Uterus (tissue), 4 donors: ENCODE measurements at places on chromosomes 7 and 10.
A peak's percentile ranks its signal among the peaks of the same experiment; 100 is the strongest.

- DNase-seq, result no peak
Observed at GRCh38 chr10:62323751-62324150, 50.4 kb upstream of the ZNF365 start.

- peak; percentile 31 for DNase-seq
Observed at GRCh38 chr7:8389593-8390261, 43.7 kb upstream of the NXPH1 start.

GRCh38 chr10:29244978-29245377 lies 43.9 kb upstream of the LYZL1 start:
- DNase-seq, result no peak

- no peak for DNase-seq
Observed at GRCh38 chr7:28711114-28711513, 247.0 kb downstream of the TRIL start.

DNA sequence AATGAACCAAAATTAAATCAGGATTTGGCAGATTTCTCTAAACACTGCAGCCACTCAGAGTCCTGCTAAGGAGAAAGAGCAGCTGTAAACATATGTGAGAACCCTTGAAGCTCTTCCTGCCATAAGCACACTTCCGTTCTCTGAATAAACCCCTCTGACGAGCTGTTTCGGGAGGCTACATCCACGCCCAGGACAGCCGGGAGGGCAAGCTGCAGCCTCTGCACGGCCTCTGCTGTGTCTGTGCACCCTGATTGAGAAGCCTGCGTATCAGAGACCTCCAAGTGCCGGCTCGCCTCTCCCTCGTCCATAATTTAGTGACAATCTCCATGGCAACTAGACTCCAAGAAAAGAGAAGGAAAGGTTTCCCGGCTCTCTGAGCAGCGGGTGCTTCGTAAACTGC lies 114.4 kb downstream of the PTPRN2 start:
- no peak for DNase-seq

DNA sequence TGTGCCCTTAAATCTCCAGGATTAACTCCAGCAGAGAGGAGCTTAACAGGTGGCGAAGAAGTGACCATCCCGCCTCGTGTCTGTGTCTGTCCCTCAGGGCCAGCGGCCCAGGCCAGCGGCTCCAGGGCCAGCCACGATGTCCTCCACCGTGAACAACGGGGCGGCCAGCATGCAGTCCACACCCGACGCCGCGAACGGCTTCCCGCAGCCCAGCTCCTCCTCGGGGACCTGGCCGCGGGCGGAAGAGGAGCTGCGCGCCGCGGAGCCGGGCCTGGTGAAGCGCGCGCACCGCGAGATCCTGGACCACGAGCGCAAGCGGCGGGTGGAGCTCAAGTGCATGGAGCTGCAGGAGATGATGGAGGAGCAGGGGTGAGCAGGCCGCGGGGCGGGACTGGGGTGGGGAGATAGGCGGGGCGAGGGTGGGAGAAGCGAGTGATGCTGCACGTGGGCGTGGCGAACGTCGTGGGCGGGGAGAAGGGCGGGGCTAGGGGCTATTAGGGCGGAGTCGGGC lies 33.3 kb downstream of the SRRM3 start:
- peak; percentile 27 for DNase-seq

GRCh38 chr7:150375662-150376521 lies 3.2 kb upstream of the ZNF775 start:
- DNase-seq, result no peak

DNA sequence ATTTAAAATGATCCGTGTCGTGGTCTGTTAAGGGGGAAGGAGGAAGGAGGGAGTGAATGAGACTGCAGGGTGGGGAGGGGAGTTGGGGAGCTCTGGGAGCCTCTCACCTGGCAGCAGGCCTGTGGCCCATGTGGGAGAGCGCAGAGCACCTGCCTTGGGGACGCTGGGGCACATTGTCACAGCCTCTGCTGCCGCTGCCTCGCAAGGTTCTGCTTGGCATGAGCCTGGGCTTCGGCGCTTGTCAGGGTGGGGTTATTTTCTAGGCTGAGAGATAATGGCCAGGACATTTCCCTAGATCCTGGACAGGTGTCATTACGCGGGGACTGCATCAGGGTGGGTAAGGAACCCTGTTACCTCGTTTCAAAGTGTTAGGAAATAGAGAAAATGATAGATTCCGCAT lies 2.2 kb upstream of the SUN1 start:
- no peak for DNase-seq

- no peak for DNase-seq
Observed at GRCh38 chr10:57513637-57514036, 754.1 kb downstream of the IPMK start.
